ENCODE measurements at places on chromosomes 3 and 15. TPM values are rescaled to one million over a fixed set of nuclear protein-coding genes. Genes with fewer than 3 reads are reported as not detected.

DNA sequence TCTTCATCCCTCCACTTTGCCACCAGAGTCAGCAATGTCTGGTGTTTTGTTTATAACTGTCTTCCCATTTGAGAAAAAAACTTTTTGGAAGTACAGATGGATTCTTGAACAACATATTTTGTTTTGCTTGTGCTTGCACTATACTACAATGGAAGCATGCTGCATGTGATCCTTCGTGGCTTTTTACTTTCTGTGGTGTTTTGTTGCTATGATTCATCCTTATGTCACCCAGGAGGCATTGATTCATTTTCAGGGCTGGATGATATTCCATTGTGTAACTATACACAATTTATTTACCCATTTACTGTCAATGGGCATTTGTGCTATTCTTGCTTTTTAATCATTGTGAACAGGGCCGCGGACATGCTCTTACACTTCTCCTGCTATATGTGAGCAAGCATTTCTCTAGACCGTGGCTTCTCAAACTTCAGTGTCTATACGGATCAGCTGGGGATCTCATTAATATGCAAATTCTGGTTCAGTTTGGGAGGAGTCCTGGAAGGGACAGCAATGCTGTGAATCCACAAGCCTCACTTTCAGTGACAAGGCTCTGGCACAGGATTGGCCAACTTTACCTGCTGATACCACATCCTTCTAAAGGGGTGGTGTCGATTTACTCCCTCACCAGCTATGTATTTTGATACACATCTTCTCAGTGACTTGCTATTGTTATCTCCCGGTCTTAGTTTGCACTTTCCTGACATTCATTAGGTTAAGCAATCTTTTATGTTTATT is 65.9 kb downstream of the POLR2M start:
- H3K27ac ChIP-seq, result no peak overlapping the region
- H3K27me3 ChIP-seq, result no peaks in the 10 kb centered on the region
- no peaks in the 10 kb centered on the region for H3K4me1 ChIP-seq
- DNase-seq, result no peak
- H3K36me3 ChIP-seq, result no peaks in the 10 kb centered on the region

- H3K4me1 ChIP-seq, result no peaks in the 10 kb centered on the region
- H3K36me3 ChIP-seq, result no peaks in the 10 kb centered on the region
- no peaks in the 10 kb centered on the region for H3K27me3 ChIP-seq
- no peak for DNase-seq
Measured at GRCh38 chr15:40995656-40996055, 42.4 kb downstream of the CHAC1 start.

DNA sequence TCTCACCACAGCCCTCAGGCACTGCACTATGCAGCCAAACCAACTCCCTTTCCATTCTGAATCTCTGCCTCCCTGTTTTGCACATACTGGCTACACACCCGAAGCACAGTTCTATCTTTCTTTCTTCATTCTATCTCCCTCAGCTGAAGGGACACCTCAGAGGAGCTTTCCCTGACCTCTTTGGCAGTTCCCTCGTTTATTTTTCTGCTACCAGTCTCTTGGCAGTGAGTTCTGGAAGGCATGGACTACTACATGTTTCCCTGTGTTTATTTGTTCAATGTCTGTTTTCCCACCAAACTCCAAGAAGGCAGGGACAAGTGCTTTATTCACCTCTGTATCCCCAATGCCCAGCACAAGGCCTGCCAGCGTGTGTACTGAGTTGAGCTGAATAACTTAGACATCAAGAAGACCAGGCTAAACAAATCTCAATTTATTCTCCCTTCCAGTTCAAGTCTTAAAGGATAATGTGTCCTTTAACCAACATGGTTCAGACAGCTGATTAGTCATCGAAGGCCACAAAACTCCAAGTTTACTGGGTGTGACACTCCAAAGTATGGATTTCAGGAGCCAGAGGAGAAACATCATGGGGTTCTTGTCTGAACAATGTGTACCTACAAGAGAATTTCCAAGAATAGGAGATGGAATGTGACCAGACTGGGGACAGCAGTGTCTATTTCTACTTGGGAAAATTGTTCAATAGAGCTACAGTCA is 260.1 kb upstream of the CTNNB1 start:
- H3K4me1 ChIP-seq, result peaks cover 2% of the 10 kb centered on the region
- DNase-seq, result no peak
- no peak overlapping the region for H3K27ac ChIP-seq
- H3K27me3 ChIP-seq, result no peaks in the 10 kb centered on the region
- no peaks in the 10 kb centered on the region for H3K36me3 ChIP-seq
- H3K4me3 ChIP-seq, result no peak overlapping the region

- peaks cover 1% of the 10 kb centered on the region for H3K4me1 ChIP-seq
- H3K36me3 ChIP-seq, result no peaks in the 10 kb centered on the region
Measured at GRCh38 chr3:150631515-150632221, 28.5 kb downstream of the SELENOT start.

- no peaks in the 10 kb centered on the region for H3K4me1 ChIP-seq
- no peaks in the 10 kb centered on the region for H3K27me3 ChIP-seq
- no peak overlapping the region for H3K4me3 ChIP-seq
Measured at GRCh38 chr3:71389911-71390573, 193.5 kb downstream of the FOXP1 start.

DNA sequence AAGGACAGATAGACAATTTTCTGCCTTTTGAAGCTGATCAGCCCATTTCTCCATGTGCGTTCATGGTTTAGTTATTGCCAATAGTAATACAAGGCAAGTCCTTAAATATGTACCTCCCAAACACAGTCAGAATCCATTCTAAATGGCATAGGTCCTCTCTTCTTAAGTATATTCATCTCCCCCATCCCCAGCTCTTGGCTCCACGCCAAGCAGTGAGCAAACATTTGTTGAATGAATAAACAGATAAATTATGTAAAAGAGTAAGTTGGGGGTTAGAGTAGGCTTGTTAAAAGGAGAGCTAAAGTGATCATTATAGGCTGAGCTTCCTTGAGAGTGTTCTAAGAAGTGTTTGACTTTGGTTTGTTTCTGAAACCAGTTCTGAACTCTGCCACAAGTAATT is 241.3 kb downstream of the ITPR1 start:
- no peaks in the 10 kb centered on the region for H3K36me3 ChIP-seq
- no peak for DNase-seq
- H3K4me1 ChIP-seq, result no peaks in the 10 kb centered on the region
- no peaks in the 10 kb centered on the region for H3K27me3 ChIP-seq

DNA sequence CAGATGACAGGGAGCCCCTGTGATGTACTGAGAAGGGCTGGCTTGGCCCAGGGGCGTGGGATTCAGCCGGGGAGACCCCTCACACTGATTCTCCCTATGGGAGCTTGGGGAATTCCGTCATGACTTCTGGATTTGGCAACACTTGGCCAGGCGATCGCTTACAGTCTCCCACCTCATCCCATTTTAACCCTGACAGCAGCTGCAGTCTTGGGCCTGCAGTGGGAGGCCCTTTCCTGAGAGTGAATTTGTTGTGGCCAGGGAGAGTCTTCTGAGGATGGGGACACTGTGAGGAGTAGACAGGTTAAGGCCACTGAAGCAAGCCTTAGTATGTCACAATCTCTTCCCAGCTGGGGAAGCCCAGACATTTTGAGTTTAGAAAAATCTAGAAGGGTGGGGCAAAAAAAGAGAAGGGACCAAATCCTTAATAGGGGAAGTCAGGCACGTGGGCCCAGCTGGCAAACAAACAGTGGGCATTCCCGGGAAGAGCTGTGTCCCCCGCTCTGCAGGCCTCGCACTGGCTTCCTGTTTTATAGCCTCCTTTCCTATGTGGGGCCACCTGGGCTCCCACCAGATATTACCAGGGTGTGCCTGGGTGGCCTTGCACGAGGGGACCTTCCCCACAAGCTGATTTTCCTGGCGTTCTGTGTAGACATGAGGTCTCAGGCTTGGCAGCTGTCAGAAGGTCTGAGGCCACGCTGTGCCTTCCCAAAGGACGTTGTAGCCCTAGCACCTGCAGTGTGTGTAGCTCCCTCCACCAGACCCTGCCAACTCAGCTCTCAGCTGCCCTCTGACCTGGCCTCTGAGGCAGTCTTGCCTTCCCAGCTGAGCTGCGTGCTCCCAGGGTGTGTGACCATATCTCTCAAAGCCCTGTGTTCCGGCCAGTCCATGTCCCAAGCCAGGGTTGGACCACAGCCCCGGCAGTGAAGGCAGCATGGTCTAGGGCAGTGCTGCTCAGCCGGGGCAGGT is 64.5 kb downstream of the FEM1B start:
- H3K36me3 ChIP-seq, result no peaks in the 10 kb centered on the region
- no peaks in the 10 kb centered on the region for H3K27me3 ChIP-seq
- no peak for DNase-seq
- peaks cover 6% of the 10 kb centered on the region for H3K4me1 ChIP-seq

GRCh38 chr3:183328164-183328563 is 75.1 kb downstream of the B3GNT5 start:
- H3K27me3 ChIP-seq, result no peaks in the 10 kb centered on the region
- no peak for DNase-seq
- H3K36me3 ChIP-seq, result no peaks in the 10 kb centered on the region
- no peaks in the 10 kb centered on the region for H3K4me1 ChIP-seq

GRCh38 chr3:133941415-133941821 is 45.7 kb upstream of the RAB6B start:
- no peak overlapping the region for H3K27ac ChIP-seq
- no peaks in the 10 kb centered on the region for H3K36me3 ChIP-seq
- no peak overlapping the region for H3K4me3 ChIP-seq
- peaks cover 3% of the 10 kb centered on the region for H3K4me1 ChIP-seq
- no peaks in the 10 kb centered on the region for H3K27me3 ChIP-seq

GRCh38 chr15:84600687-84601554 is at the start of gene ZSCAN2:
Gene ZSCAN2 (plus strand): TSS chr15:84601009. CDS start chr15:84603928, 2,919 bp downstream.
- H3K4me3 ChIP-seq, result peak within 1 kb of the TSS; percentile 85
- H3K27me3 ChIP-seq, result no peaks in the 10 kb centered on the region
- H3K4me1 ChIP-seq, result peaks cover 5% of the 10 kb centered on the region
- DNase-seq, result peak; percentile 92
- H3K36me3 ChIP-seq, result no peaks in the 10 kb centered on the region
- peak within 1 kb of the TSS; percentile 78 for H3K27ac ChIP-seq

DNA sequence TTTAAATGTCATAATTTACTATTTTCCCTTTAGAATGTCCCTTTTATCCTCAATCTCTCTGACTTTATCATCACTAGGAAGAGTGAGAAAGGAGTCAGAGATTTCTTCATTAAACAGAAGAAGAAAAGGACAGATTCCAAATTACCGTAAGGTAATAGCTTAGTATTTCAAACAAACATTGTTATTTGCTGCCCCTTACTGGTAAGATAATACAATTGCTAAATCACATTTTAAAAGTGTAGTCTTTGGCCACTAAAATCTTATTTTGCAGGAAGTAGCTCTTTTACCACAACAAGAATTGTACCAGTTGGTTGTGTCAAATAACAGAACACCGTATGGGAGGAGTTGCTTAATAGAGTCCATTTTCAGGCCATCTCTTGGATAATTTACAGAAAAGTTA is 53.7 kb downstream of the CGGBP1 start:
- H3K4me3 ChIP-seq, result no peak overlapping the region
- no peak for DNase-seq
- no peak overlapping the region for H3K27ac ChIP-seq
- no peaks in the 10 kb centered on the region for H3K36me3 ChIP-seq

- H3K27me3 ChIP-seq, result no peaks in the 10 kb centered on the region
- no peak overlapping the region for H3K4me3 ChIP-seq
- H3K4me1 ChIP-seq, result peaks cover 4% of the 10 kb centered on the region
- H3K36me3 ChIP-seq, result no peaks in the 10 kb centered on the region
- H3K27ac ChIP-seq, result no peak overlapping the region
Measured at GRCh38 chr3:53085476-53085875, 39.6 kb upstream of the SFMBT1 start.

DNA sequence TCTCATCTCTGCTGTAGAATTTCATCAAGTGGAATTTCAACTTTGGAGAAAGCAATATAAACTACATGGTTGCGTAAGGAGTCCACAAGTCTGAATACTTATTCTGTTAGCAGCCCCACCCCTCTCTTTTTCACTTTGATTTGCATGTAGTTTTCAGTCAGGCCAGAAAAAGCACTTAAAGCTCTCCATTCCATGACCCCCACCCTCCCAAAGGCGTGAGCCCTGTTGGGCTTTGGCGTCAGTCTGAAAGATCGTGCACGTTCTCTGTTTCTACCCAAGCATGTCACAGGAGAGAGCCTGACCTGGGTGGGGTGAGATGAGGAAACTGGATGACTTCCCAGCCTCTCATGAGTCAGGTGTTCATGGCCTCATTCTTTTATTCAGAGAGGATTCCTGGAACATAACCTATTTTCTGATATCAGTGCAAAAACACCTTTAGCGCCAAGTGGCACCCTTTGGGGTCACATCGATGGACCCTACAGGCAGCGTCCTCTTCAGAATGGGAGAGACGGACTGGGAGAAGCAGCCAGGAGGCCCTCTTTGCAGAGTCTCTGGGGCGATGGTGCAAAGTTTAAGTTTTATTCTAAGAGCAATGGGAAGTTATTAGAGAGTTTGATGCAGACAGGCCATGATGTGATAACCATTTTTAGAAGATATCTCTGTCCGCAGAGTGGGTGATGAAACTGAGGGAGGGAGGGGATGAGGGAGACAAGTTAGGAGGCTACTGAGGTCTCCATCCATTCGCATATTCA is 55.8 kb downstream of the LSM3 start:
- H3K4me1 ChIP-seq, result peaks cover 8% of the 10 kb centered on the region
- no peaks in the 10 kb centered on the region for H3K36me3 ChIP-seq
- no peak overlapping the region for H3K4me3 ChIP-seq
- no peaks in the 10 kb centered on the region for H3K27me3 ChIP-seq

GRCh38 chr3:74107451-74107850 is 482.7 kb upstream of the PDZRN3 start:
- no peak for DNase-seq
- H3K27me3 ChIP-seq, result no peaks in the 10 kb centered on the region
- no peak overlapping the region for H3K4me3 ChIP-seq
- H3K27ac ChIP-seq, result no peak overlapping the region
- H3K4me1 ChIP-seq, result no peaks in the 10 kb centered on the region

DNA sequence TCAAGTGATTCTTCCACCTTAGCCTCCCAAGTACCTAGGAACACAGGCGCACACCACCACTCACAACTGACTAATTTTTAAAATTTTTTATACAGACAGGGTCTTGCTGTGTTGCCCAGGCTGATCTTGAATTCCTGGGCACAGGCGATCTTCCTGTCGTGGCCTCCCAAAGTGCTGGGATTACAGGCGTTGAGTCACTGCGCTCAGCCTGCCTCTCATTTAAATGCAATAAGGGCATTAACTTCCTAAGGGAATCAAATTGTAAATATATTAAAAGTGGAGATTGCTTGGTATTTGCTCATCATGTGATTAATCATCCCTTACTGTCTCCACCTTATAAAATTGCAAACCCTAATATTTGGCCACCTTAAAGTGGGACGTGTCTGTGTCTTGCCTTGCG is 65.2 kb downstream of the PGPEP1L start:
- H3K4me3 ChIP-seq, result no peak overlapping the region
- no peaks in the 10 kb centered on the region for H3K27me3 ChIP-seq
- no peaks in the 10 kb centered on the region for H3K36me3 ChIP-seq

- no peak overlapping the region for H3K27ac ChIP-seq
- H3K4me1 ChIP-seq, result no peaks in the 10 kb centered on the region
- no peak overlapping the region for H3K4me3 ChIP-seq
- no peak for DNase-seq
Measured at GRCh38 chr15:73171711-73172110, 119.4 kb downstream of the NEO1 start.

PARP15 gene
- total RNA-seq, result 1.8 TPM

DCLK3 gene
- total RNA-seq, result not detected

DUOX2 gene
- total RNA-seq, result 0.63 TPM

All from ovary (tissue), 10 donors.